ENCODE measurements at places on chromosomes 4 and X.
A peak's percentile ranks its signal among the peaks of the same experiment; 100 is the strongest.

DNA sequence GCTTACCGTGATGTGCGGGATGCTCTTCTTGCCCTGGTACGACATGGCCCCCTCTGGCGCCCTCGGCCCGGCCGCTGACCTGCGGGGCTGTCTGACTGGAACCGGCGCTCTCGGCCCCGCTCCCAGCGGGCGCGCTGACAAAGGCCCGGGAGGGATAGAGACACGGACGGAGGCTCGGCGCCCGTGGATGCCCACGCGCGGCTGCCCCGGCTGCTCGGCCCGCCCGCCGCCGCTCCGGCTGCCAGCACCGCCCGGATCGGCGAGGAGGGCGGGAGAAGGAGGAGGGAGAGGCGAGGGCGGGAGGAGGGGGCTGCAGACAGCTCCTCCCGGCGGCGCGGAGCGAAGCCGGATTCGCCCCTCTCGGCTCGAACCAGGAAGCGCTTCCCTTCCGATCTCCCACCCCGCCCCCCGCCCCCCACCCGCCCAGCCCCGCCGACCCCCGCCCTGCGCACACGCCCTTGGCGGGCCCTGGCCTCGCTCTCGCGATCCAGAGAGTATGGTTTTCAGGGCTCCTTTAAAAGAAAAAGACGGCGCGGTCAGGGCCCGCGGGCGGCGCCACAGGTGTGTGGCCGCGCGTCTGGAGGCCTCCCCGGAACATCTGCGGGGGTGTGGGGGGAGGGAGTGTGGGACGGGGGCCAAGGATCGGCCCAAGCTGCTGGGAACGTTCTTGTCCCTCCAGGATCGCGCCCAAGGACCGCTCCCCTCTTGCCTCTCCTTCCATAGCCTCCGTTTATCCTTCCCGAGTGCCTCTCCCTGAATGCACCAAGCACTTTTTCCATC, 4.5 kb downstream of the CRMP1 start:
- no peak for DNase-seq

GRCh38 chr4:52748432-52748831, 2.8 kb downstream of the ERVMER34-1 start:
- DNase-seq: no peak

DNA sequence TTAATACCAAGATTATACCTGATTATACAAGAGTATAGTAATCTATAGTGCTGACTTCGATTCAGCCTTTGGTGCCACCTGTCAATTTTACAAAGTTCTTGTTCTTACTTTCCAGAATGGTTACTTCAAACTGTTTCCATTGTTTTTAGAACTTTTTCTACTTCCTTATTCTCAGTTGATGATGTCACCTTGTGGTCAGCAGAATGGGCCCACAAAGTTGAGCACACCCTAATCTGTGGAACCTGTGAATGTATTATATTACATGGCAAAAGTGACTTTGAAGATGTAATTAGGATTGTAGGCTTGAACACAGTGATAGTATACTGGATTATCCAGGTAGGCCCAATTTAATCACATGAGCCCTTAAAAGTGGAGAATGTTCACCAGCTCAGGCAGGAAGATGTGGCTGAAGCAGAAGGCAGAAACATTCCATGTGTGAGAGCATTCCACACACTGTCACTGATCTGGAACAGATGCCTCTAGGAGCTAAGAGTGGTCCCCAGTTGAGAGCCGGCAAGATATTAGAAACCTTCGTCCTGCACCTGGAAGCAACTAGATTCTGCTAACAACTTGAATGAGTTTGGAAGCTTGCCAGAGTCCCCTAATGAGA, 6.3 kb upstream of the SGMS2 start:
- no peak for DNase-seq

GRCh38 chr4:71009086-71009485, 15.6 kb downstream of the DCK start:
- DNase-seq: no peak

GRCh38 chr4:108730579-108730978, 32.3 kb downstream of the ETNPPL start:
- DNase-seq: no peak

DNA sequence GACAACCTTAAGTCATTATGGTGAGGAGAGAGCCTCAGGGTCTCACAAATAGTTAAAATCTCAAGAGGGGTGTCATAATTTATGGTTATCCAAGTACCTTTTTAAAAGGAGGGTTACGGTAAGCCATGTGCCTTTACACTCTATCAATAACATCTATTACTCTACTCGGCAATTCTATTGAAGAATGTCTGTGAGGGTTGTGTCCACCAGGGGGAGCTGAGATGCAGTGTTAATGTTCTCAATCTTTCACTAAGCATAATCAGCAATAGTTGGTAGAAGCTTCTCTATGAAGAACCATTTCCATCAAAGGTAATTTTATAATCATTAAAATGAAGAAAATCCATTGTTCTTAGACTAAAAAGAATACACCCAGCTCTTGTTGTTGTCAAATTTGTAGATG, 457.4 kb downstream of the CENPC start:
- peak; percentile 3 for DNase-seq

- no peak for DNase-seq
These were observed 35.3 kb upstream of the TENM3 start for GRCh38 chr4:182207830-182208396.

DNA sequence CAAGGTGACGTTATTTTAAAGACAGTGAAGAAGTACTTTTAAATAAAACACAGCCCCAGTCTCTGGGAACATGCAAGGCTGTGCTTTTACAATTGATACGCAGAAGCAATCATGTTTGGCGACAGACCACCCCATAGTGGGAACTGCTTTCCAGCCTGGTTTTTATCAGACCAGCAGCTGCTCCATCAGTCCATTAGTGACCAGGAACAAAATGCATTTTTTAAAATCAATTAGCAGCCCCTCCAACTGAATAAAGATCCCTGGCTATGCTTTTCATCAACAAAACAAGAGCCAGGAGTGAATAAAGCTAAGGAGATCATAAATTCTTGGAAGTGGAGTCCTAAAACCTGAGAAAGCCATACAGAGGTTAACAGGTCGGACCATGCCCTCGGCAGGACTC, 153.0 kb upstream of the TENM3 start:
- no peak for DNase-seq

- DNase-seq: no peak
These were observed 216.4 kb downstream of the ARHGAP10 start for GRCh38 chr4:147948336-147948735.

GRCh38 chr4:137359691-137360315, 172.5 kb downstream of the PCDH18 start:
- no peak for DNase-seq

GRCh38 chr4:82423245-82424054, 6.8 kb downstream of the HNRNPDL start:
- DNase-seq: no peak

- DNase-seq: no peak
These were observed 208.7 kb downstream of the SOWAHB start for GRCh38 chr4:76689145-76689817.

GRCh38 chr4:17561195-17561909, 15.6 kb upstream of the LAP3 start:
- no peak for DNase-seq

GRCh38 chr4:88003261-88003660, 4.2 kb upstream of the PKD2 start:
- no peak for DNase-seq

DNA sequence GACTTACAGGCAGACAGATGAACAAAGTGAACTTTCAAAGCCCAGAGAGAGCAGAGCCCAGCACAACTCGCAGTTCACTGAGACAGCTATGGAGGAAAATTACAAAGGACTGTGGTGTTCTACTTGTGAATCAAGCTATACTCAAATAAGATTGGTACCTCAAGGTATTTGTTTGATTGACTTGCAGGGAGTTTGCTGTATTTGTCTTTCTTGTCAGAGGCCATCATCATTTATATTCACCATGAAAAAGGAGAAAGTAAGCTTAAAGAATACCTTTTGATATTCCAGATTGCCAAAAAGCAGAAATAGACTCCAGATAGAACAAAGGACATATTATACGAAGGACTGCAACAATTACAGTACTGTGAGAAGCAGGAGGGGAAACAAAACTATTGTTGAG, 1047.9 kb downstream of the RPA4 start:
- no peak for DNase-seq

DNA sequence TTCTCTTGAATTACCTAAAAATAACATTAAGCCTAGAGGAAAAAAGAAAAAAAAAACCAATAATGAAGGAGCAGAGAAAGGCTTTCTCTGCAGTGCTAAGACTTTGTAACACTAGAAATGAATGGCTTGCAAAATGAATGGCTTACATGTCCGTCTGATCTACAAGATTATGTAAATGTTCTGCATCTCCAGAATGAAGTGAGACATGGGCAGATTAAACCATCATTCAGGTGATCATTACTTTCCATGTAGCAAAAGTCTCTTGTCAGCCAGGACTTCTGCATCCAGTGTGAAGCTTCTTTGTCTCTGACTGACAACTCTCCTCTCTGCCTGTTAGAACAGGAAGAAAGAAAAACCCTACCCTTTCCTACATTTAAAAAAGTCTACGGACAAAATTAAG, 304.3 kb downstream of the LDB2 start:
- no peak for DNase-seq

DNA sequence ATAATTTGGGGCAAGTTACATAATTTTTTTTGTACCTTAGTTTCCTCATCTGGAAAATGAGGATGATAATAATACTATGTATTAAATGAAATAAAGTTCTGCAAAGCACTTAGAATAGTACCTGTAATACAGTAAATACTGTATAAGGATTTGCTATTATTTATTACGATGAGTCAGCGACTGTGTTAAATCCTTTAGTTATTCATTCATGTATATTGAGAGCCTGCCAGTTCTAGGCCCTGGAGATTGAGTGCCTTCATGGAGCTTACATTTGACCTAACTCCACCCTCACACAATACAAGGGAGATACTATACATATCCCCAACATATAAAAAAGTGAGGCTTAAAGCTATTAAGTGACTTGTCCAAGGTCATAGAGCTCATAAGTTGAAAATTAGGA, 67.0 kb upstream of the CITED1 start:
- DNase-seq: no peak

- DNase-seq: peak; percentile 6
These were observed 153.9 kb downstream of the KDR start for GRCh38 chr4:54971474-54971950.

DNA sequence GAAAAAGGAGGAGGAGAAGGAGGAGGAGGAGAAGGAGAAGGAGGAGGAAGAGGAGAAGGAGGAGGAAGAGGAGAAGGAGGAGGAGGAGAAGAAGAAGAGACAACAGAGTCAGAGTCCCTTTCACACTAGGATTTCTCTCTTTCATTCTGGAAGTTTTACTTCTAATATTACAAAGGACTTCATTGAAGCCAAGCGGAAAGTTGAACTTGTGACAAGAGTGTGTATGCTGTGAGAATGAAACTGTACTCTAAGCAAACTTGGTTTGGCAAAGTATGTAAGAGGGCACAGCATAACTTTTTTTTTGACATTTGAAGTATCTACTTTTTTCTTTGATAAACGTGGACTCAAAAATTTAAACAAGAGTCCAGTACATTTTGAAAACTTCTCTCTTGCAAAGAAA, 48.0 kb downstream of the CXCL8 start:
- DNase-seq: no peak

DNA sequence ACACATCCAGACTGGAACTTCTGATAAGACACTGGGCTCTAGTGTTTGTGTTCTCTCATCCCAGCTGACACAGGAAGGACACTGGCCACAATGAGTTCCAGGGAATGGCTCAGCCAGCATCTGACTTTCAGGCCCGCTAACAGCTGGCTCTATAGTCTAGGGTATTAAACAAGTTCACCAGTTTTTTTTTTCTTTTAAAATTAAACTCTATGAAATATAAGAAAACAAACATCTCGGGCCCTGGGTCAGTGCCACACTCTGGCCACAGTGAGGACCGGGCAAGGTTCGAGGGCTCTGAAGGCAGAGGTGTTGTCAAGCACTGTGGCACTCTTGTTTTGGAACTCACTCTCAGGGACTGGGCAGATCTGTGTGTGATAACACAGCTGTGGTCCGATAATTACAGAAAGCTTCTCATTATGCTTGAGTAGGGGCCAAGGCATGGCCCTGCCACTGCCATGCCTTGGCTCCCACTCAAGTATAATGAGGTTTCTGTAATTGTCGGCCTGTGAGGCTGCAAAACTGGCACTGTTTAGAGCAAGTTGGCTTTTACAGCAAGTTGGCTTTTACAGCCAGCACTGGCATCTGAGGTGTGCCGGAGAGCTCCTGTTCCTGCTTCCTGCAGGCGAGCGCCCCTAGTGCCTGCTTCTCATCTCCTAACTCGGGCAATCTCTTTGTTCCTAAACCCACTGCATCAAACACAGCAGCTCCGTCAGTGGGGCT, 62.8 kb downstream of the PPP1R2C start:
- DNase-seq: peak; percentile 3

DNA sequence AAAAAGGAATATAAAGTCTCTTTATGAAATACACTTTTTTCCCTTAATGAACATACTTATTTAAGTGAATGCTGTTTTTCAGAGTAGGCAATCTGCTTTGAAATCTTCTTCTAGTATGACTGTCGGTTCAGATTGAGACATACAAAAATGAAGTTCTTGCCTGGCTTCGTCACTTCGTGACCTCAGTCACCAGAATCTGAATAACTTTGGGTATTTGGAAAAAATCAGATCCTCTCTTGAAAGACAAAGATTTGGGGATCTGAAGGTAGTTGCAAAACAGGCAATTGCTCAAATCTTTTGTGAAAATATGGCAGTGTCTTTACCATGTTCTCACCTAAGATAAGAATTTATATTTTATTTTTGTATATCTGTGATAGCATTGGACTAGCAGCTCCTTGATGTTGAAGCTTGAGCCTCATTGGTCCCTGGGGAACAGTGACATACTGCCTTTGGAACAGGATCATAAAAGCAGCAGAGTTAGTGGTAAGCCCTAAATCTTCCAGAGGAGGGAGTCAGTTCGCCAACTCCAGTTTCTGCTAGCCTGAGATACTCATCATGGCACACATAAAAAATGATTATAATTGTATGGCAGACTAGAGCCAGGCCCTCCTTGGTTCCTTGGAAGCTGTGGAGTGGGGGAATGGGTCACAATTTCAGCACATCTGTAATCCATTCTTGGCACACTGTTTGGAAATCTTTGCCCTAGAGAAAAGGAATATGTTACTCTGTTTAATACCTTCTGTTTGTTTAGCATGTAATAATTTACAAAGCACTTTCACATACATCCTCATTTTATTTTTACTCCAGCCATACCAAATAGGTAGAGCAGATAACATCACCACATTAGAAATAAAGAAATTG, 5.0 kb downstream of the ARFIP1 start:
- DNase-seq: no peak

- no peak for DNase-seq
These were observed 287.9 kb downstream of the CXXC4 start for GRCh38 chr4:104206784-104207183.

DNA sequence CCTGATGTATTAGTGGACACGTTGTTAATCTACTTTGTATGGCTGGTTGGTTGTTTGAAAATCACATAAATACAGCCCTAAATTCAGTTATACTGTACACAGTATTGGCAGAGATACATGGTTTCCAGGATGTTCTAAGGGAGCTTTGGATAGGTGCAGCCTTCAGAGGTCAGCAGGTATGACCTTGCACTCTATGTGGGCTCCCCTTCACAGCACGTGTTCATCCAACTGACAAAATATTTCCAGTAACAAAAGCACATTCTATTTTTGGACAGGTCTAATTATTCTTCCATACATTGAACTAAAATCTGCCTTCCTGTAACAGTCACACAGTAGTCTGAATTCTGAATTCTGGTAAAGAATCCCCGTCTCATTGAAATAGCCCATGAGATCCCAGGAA, 92.8 kb upstream of the RAPGEF2 start:
- no peak for DNase-seq
